ENCODE measurements at places on chromosomes 3 and 15.

- DNase-seq: no peak
These were observed 24.5 kb upstream of the PROK2 start for GRCh38 chr3:71809321-71810026.

- DNase-seq: no peak
These were observed 97.0 kb downstream of the FNDC3B start for GRCh38 chr3:172136330-172136729.

DNA sequence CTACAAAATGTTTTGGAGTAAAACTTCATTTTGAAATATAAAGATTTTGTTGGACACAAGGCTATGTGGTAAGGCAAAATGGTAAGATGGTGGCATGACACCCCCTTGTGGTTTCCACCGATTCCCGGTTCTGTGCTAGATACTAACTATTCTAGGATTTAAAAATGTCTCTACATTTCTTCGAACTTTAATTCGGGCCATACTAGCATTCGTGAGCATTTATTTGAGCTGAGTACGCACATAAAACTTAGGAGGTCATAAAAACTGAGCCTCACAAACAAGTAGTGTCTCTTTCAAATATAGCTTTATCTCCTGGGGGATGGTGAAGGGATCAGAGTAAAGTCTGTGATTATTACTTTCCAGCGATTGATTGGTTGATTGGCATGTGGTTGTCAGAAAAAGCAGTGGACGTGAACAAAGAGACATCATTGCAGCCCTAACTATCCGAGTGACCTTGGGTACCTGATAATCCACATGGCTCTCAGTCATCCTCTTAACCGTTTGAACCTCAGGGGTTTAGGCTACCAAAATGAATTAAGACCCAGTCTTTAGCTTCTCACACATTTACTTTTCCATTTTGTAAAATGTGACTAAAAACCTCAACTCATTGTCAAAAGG lies 1.1 kb upstream of the ZNF639 start:
- DNase-seq: peak; percentile 66

- DNase-seq: no peak
These were observed 43.8 kb downstream of the GRIP2 start for GRCh38 chr3:14496351-14496750.

DNA sequence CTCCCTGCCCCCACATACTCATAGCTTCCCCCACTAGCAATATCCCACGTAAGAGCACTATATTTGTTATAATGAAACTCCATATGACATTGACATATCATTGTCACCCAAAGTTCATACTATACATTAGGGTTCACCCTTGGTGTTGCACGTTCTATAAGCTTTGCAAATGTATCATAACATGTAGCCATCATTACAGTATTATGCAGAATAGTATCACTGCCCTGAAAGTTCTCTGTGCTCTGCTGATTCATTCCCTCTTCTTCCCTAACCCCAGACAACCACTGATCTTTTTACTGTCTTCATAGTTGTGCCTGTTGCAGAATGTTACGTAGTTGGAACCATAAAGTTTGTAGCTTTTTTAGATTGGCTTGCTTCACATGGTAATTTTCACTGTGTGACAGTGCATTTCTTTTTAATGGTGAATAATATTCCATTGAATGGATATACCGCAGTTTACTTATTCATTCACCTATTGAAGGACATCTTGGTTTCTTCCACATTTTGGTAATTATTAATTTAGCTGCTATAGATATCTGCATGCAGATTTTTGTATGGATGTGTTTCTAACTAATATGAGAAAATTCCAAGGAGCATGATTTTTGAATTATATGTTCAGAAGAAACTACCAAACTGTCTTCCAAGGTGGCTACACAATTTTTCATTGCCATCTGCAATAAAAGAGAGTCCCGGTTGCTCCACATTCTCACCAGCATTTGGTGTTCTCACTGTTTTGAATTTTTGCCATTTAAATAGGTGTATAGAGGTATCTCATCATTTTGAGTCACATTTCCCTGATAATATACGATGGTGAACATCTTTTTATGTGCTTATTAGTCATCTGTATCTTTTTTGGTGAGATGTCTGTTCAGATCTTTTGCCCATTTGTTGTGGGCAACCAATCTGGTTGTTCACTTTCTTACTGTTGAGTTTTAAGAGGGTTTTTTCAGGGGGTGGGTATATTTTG lies 59.7 kb downstream of the CD200 start:
- DNase-seq: no peak

DNA sequence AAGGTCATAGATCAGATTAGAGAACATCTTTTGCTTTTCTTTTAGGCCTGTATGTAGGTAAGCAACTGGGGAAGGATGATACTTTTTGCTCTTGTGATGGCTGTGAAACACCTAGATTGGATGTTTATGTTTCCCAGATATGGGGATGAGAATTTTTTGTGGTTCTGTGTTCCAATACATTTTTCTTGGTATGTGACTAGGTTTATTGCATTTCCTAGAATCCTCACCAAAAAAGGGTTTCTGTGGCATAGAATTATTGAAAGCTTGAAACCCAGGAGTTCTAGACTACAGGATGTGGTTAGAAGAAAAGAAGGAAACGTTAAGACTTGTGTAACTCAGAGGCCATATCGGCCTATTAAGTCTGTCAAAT lies 25.8 kb downstream of the OXNAD1 start:
- peak; percentile 53 for DNase-seq

- DNase-seq: no peak
These were observed 35.6 kb upstream of the MKRN3 start for GRCh38 chr15:23529891-23530290.

DNA sequence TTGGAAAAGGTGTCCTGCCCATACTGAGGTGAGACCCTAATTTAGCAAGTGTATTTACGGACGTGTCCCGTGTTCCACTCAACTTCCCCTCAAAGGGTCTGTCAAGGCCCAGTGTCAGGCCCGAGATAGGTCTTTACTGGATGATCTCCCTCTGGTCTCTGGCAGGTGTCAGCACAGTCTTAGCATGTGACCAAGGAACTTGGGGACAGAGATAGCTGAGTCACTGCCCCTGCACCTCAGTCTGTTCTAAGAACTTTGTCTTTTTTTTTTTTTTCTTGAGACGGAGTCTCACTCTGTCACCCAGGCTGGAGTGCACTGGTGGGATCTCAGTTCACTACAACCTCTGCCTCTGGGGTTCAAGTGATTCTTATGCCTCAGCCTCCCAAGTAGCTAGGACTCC lies 32.1 kb upstream of the ALPK3 start:
- no peak for DNase-seq

- DNase-seq: no peak
These were observed 3.1 kb downstream of the CIDEC start for GRCh38 chr3:9876991-9877390.

GRCh38 chr15:45790325-45790943 lies 155.6 kb downstream of the SQOR start:
- DNase-seq: peak; percentile 29

DNA sequence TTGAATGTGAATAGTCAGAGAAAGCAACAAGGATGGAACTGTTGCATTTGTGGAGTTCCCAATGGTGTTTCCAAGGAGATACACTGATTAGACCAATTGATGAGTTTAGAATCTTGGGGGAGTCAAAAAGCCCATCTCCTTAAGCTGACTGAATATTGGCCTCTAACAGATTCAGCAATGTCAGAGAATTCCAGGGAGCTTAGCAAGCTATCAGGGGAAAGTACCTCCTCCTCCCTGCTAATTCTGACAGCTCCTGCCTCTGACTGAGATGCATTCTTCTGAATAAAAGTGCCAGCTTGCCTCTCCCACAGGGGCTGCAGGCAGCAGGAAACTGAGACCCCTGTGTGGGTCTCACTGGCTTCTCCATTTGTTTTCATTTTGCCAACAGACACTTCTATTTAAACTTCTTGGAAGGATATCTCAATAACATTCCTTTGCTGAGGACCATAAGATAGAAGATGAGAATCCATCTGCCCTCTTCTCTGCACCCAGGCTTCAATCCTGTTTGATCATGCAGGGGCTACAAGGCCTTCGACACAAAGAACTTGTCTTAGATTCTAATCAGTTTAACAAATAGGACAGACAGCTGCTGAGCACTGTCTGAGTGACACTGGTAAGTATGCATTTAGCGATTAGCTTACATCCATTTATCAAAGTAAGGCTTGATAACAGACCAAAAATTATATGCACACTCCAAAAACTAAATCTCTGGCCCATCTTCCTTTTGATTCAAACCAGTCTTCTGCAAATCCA lies 1080.8 kb downstream of the TUSC7 start:
- DNase-seq: peak; percentile 41
